Stimulated activated CD8-positive, alpha-beta memory T cell treated with anti-CD3 and anti-CD28 coated beads, Interleukin-4, amount 100 ng/mL, for 4 hours (primary cell): ENCODE measurements at places on chromosomes 6 and 20.
A peak's percentile ranks its signal among the peaks of the same experiment; 100 is the strongest.

- DNase-seq = no peak
Measured at GRCh38 chr6:29631209-29631810, 1.7 kb downstream of the GABBR1 start.

DNA sequence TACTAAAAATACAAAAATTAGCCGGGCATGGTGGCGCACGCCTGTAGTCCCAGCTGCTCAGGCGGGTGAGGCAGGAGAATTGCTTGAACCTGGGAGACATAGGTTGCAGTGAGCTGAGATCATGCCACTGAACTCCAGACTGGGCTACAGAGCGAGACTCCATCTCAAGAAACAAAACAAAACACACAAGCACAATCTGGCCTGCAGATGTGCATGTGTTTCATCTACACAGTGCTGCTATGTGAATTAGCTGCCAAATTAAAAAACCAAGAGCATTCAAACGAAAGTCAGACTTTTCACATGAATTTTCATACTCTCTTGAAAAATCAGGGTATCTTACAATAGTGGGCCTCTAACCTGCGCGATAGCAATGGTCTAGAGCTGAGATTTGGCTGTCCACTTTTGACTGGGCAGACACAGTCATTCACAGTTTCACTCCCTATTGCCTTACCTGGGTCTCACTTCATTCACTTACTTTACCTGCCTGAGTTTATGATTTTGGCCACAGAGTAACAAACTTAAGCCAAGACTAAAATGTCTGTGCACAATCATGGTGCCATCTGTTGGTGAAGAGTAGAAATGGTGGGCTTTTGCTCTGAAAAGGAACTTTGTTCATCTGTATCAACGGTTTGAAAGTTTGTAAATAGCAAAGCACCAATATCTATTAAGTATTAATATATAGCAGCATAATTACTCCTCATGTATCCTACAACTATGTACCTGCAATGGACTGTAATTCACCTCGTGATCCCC, 138.5 kb upstream of the UST start:
- no peak for DNase-seq

DNA sequence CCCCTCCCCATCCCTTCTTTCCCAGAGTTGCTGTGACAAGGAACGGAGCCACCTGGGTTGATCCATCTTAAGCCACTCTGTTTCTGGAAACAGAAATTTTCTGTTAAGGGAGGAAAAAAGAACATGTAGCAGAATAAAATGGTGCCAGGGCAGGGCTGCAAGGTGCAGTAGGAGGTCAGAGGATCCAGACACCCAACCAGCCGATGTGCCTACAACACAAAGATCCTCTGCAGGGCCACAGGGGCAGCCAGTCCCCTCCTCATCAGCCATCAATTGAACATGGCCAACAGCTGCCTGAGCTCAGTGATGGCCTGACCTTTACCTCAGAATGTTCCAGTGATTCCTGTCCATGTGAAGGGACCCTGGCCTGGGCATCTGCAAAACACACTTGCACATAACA, 11.9 kb downstream of the MDFI start:
- DNase-seq = no peak

DNA sequence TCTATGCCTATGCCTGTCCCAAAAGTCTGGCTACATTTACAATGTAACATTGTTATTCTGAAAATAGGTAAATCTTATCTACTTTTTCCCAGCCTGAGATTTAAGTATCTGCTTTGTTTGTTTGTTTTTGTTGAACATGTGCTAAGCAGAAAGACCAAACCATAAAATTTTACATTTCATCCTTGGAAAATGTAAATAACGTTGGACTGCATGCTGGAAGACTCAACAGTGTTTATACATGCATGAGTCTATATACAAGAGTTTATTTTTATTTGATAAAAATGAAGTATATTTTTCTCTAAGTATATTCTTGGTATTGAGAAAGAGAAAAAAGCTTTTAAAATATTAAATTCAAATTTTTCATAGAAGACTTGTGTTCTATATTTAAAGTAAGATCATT, 12.1 kb upstream of the PDE10A start:
- no peak for DNase-seq

GRCh38 chr6:1387876-1388629, 1.3 kb upstream of the FOXF2 start:
- DNase-seq = no peak

DNA sequence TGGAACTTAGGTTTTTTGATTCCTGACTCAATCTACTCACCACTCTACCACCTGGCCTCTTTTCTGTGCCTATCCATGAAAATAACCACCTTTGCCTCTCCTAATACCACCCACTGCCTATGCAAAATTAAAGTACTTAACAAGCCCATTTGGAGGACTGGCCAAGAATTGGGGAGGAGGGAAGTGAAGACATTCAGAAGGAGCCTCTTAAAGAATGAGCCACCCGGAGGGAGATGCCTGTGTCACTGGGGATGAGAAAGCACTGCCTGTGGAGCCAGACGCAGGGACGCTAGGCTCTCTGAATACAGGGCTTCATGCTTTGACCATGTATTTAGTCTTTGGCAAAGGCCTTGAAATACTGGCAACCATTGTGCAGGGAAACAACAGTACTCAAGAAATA, 40.0 kb upstream of the MRPS10 start:
- DNase-seq = no peak

DNA sequence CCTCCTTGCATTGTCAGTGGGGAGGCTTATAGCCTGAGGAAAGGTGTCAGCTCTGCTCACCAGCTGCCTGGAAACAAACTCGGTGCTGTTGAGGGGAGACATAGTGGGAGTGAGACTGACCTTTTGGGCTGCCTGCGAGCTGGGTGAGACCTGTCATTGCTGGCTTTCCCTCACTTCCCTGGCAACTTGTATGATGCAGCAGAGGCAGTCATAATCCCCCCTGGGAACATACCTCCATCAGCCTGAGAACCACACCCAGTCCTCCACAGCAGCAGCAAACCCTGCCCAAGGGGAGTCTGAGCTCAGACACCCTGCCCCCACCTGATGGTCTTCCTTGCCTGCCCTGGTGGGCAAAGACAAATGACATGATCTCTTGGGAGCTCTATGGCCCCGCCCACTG, 521.2 kb upstream of the IMPG1 start:
- no peak for DNase-seq

GRCh38 chr6:1630771-1631217, 21.1 kb downstream of the FOXC1 start:
- no peak for DNase-seq

GRCh38 chr6:108156938-108157233, 8.9 kb upstream of the NR2E1 start:
- no peak for DNase-seq

GRCh38 chr20:4684837-4685413, 36.8 kb upstream of the PRND start:
- DNase-seq = no peak

GRCh38 chr6:70874181-70874913, 82.5 kb downstream of the B3GAT2 start:
- DNase-seq = no peak

GRCh38 chr6:49736017-49736508, 8.1 kb downstream of the CRISP3 start:
- DNase-seq = no peak

- peak; percentile 43 for DNase-seq
Measured at GRCh38 chr6:11353921-11354389, 121.5 kb upstream of the NEDD9 start.

DNA sequence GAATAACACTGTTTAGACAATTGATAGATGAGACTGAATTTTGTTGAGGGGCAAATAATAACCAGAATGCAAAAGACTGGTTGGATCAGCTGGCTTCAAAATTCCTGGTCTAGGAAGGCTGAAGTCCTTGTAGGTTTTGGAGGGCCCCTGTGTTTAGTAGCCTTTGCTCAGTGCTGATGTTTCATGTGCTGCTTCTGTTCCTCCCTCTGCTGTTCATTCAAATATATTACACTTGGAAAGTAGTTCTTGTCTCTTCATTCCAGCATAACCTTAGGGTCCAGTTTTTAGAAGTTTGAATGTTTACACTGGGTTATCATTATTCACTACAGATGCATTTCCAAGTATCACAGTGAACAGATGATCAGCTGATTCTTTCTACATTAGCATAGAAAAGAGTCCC, 72.5 kb downstream of the FLRT3 start:
- DNase-seq = no peak

- no peak for DNase-seq
Measured at GRCh38 chr6:27667657-27668441, 194.9 kb upstream of the ZNF184 start.

DNA sequence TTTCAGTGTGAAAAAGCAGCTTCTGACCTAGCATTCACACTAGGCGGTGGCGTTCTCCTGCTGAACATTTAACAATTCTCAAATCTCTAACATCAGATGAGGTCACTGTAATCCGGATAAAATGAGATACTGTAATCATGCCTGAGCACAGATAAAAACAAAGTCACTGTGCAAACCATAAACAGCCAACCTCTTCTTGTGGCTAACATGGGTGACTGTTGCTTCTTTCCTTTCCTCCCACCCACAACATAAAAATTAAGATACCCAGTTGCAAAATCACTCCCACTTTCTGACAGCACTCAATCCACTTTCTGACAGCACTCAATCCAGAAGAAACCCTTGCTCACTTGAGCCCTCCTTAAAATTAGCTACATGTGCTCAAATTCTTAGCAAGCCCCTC, 11.5 kb upstream of the ALDH8A1 start:
- DNase-seq = no peak

- no peak for DNase-seq
Measured at GRCh38 chr6:56521454-56521853, 121.2 kb downstream of the DST start.

DNA sequence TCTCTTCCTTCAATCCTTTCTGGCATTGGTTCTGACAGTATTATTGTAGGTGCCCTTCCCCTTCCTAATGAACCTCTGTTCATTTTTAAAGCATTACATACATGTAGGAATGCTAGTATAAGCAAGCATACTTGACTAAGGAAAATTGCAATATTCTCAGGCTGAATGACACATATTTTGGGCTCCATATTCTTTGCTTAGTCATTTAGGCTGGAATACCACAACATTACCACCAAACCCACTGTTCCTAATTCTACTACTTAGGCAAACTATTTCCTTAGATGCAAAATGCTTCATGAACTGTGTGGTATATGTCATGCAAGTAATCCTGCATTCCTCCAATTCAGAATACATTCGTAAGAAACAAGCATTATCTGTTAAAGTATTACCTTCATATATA, 113.9 kb downstream of the PRDM1 start:
- DNase-seq = no peak

DNA sequence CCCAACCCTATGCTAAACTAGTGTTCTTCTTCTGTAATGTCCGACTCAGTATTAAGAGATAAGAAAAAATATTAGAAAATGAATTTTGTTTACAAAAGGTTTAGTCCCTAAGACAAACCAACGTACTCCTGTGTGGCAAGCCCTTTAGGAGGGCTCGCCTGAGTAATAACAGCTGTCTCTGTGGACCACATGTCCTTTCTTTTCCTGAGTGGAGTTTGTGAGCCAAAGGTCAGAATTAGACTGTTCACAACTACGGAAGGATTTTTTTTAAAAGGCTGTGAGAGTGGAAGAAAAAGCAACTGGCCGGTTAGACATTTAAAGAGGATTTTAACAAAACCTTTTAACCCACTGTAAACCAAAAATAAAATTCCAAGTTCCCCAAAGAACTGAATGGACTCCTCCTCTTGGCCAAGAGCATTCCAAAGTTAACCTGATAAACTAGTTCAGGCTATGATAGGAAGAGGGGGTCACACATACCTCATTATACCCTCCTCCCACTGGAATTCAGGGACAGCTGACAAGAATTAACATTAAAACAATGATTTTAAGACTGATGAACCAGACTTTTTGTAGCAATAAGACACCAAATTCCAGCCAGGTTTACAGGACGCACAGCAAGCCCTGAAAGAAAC, 43.5 kb downstream of the FAM184A start:
- DNase-seq = no peak

- no peak for DNase-seq
Measured at GRCh38 chr6:170008294-170008785, 256.9 kb downstream of the ERMARD start.

DNA sequence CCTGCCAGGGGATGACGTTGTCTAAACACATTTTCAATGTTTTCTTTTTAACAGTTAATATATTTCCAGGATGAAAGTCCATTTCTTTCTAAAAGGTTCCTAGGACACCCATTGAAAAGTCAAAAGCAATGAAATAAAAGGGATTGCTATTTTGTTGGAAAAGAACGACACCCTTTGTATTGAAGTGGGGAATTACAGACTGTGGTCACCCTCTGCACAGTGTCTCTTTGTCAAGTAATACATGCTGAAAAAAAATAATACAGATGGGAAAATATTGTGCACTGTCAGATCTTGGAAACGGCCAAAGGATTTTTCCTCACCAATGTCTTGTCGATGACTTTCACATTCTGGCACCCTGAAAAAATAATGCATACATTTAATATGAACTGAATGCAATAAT, 56.9 kb downstream of the HAO1 start:
- DNase-seq = no peak

- DNase-seq = no peak
Measured at GRCh38 chr6:44608175-44608574, 220.7 kb downstream of the CDC5L start.

GRCh38 chr6:70590400-70590799, 23.7 kb downstream of the SDHAF4 start:
- DNase-seq = no peak

GRCh38 chr6:163776906-163777686, 362.6 kb downstream of the QKI start:
- no peak for DNase-seq

GRCh38 chr6:156820089-156820798, 43.1 kb downstream of the ARID1B start:
- DNase-seq = no peak

DNA sequence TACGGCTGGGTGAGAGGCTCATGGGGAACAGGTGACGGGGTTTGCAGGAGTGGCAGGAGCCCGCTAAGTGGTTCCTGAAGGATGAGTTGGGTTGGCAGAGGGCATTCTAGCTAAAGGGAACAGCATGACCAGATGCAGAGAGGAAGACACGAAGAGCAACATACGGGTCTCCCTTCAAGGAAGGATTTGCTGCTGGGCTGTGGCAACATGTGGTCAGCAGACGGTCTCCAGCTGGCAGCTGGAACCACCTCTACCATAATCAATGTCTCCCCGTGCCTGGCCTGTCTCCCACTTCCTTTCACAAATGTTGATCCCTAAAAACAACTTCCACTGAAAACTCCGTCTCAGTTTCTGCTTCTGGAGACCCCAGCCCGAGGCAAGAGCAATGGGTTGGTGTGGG, 80.6 kb upstream of the SULF2 start:
- no peak for DNase-seq

GRCh38 chr20:45857882-45858216, 435 bp downstream of the ZSWIM3 start:
- DNase-seq = no peak

DNA sequence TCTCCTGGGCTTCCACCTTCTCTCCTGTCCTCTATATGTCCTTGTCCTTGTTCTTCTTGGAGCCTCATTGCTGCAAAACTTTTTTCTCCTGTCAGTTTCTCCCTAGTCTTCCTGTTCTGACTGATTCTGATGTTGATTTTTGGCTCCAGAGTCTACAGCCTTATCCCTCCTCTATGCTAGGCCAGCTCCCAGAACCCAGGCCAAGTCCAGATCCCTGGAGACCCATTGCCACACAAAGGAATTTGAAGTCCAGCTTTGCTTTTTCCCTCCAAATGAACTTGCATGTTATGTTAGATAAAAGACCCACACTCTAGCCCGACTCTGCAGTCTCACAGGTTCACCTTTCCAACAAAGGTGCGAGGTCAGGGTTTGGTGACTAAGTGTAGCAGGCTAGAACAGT, 203.1 kb downstream of the FNDC1 start:
- DNase-seq = no peak
